ENCODE measurements at places on chromosomes 16 and 17.

- no peaks in the 10 kb centered on the region for H3K27me3 ChIP-seq
- H3K36me3 ChIP-seq, result no peaks in the 10 kb centered on the region
- DNase-seq, result no peak
- H3K4me3 ChIP-seq, result no peak overlapping the region
These were observed 37.7 kb upstream of the DYNLRB2 start for GRCh38 chr16:80503107-80503506.

DNA sequence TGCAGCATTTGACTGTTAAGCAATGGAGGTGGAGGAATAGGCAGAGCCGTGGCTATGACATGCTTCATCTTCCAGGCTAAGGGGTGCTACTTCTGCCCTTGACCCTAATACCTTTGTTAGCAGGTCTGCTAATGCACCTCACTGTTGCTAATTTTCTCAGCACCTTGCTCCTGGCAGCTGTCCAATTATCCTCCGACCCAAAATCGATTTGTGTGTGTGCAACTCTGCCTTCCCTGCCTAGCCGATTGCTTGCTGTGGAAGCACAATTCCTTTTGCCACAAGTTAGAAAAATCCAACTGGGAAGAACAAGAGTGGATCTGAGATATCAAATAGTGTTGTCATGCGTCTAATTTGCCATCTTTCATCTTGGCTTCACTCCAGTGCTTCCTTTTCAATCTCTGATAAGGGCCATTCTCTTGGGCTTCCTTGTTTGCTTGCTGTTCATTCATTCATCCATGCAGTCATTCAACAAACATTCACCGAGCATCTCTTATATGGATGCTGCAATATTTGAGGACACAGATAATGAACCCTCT is 422.8 kb downstream of the RBFOX1 start:
- no peak overlapping the region for H3K27ac ChIP-seq
- H3K27me3 ChIP-seq, result no peaks in the 10 kb centered on the region
- DNase-seq, result no peak

DNA sequence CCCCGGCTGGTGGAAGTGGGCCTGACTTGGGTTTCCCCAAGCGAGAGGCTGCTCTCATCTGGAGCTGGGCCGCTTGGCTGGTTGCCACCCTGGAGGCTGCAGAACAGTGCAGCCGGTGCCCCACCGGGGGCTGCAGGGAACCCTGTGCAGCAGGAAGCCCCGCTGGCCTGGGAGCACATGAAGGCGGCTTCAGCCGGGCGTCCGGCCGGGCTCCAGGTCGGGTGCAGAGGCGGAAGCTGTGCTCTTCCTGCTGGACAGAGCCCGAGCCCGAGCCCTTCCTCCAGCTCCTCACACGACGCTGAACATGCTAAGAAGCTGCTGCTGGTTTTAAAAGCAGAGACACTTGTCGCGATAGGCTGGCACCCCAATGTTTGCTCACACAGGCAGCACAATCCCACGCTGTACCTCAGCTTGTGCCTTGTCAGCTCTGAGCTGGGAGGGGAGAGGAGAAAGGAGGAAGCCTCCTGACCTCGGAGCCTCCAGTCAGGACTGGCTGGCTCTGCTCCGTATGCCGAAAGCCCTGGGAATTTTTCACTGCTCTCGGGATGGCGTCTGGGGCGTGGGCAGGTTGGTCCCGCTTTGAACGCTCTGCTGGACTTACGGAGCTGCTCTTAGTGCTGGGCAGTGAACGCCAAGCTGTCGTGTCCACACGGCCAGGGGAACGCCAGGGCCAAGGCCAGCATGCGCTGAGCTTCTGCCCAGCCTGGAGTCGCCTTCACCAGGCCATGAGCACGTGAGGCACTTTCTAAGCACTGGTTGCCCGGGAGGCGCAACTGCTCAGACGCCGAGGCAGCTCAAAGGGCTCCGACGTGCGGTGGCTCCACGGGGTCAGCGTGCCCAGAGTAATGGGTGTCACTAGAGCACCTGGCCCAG is 8.8 kb downstream of the CDK5R1 start:
- H3K4me3 ChIP-seq, result no peak overlapping the region
- peaks cover 5% of the 10 kb centered on the region for H3K4me1 ChIP-seq
- H3K27me3 ChIP-seq, result no peaks in the 10 kb centered on the region
- H3K27ac ChIP-seq, result no peak overlapping the region
- DNase-seq, result no peak

- H3K36me3 ChIP-seq, result no peaks in the 10 kb centered on the region
- peak overlapping the region; percentile 44 for H3K4me3 ChIP-seq
- peaks cover 8% of the 10 kb centered on the region for H3K4me1 ChIP-seq
- DNase-seq, result no peak
These were observed 7.3 kb downstream of the SLC22A31 start for GRCh38 chr16:89192956-89193575.

- H3K4me3 ChIP-seq, result no peak overlapping the region
- no peaks in the 10 kb centered on the region for H3K4me1 ChIP-seq
- no peaks in the 10 kb centered on the region for H3K27me3 ChIP-seq
- H3K27ac ChIP-seq, result no peak overlapping the region
- no peaks in the 10 kb centered on the region for H3K36me3 ChIP-seq
These were observed 64.0 kb downstream of the DYNLRB2 start for GRCh38 chr16:80604600-80605355.

DNA sequence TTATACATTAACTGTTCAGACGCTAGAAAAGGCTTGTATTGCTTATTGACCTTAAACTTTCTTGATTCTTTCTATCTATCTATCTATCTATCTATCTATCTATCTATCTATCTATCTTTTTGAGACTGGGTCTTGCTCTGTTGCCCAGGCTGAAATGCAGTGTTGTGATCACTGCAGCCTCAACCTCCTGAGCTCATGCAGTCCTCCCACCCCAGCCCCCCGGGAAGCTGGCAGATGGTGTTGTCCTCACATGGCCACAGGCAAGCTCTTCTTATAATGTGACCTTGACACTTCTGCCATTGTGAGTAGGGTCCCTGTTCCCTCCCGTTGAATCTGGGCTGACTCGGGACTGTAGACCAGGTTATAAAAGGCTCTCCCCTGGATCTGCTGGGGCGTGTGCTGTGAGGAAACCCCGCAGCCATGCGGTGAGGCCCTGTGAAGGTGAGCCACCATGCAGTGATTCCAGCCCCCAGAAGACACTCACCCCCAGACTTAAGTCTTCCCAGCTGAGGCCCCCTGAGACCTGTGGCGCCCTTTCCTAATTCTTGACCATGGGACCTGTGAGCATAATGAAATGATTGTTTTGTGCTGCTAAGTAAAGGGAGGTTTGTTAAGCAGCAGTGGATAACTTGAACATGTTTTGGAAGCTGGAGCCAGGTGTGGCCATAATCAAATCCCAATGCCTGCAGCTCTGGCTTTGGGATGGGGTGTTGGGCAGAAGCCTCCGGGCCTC is 54.3 kb downstream of the RPTOR start:
- no peaks in the 10 kb centered on the region for H3K27me3 ChIP-seq
- no peak for DNase-seq
- H3K27ac ChIP-seq, result no peak overlapping the region
- H3K4me3 ChIP-seq, result no peak overlapping the region
- H3K4me1 ChIP-seq, result peaks cover 3% of the 10 kb centered on the region

DNA sequence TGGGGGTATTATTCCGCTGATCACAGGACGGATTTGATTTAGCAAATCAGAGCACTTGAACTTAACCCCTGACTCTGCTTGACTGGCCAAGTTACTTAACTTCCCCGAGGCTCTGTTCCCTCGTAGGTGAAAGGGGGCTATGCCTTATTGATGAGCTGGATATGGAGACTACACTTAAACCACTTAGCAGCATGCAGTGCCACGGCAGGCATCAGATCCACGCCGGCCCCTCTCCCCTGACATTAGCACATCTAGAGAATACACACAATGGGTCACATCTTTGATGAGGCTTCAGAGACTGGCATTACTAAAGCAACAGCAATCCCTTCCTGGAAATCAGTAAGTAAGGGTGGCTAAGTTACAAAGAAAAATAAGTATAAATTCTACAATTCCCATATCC is 71.0 kb downstream of the ABCC12 start:
- H3K27ac ChIP-seq, result no peak overlapping the region
- H3K4me3 ChIP-seq, result no peak overlapping the region
- DNase-seq, result no peak
- H3K36me3 ChIP-seq, result no peaks in the 10 kb centered on the region

DNA sequence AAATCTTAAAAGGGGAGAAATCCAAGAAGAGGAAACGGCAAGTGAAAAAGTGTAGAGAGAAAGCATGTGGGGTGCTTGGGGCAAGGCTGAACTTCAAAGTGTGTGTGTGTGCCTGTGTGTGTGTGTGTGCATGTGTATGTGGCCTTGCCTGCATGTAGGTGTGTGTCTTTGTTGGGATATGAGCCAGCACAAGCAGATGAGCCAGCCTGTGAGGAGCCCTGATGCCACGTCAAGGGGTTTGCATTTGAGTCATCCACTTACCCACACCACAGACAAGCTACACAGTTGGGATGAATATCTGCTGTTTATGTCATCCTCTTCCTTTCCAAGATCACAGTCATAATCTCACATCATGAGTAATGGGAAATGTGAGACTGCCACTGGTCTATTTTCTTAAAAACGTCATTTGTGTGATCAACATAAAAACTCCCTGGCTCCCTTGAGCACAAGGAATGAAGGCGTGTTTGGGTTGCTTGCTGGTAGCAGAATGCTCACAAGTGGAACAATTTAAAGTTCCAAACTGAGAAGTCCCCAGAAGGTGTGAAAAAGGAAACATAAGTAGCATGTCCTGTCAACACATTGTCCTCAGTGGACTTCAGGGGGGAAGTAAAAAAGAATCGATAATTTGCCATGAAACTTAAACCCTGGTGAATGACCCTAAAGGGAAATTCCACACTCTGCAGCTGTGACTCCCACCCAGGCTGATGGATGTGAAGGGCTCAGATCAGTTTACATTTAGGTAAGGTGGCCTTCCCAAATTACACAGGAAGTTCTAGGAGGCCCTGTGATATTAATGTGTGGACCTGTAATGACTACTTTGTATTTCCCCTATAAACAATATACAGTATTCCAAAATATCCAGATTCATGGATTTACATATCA is 14.7 kb downstream of the KCTD19 start:
- H3K4me1 ChIP-seq, result no peaks in the 10 kb centered on the region
- H3K27ac ChIP-seq, result no peak overlapping the region
- no peak for DNase-seq
- no peaks in the 10 kb centered on the region for H3K36me3 ChIP-seq

- H3K4me3 ChIP-seq, result no peak overlapping the region
- no peaks in the 10 kb centered on the region for H3K36me3 ChIP-seq
- DNase-seq, result no peak
- no peaks in the 10 kb centered on the region for H3K4me1 ChIP-seq
- H3K27me3 ChIP-seq, result no peaks in the 10 kb centered on the region
- no peak overlapping the region for H3K27ac ChIP-seq
These were observed 9.8 kb downstream of the CDC6 start for GRCh38 chr17:40297511-40297910.

DNA sequence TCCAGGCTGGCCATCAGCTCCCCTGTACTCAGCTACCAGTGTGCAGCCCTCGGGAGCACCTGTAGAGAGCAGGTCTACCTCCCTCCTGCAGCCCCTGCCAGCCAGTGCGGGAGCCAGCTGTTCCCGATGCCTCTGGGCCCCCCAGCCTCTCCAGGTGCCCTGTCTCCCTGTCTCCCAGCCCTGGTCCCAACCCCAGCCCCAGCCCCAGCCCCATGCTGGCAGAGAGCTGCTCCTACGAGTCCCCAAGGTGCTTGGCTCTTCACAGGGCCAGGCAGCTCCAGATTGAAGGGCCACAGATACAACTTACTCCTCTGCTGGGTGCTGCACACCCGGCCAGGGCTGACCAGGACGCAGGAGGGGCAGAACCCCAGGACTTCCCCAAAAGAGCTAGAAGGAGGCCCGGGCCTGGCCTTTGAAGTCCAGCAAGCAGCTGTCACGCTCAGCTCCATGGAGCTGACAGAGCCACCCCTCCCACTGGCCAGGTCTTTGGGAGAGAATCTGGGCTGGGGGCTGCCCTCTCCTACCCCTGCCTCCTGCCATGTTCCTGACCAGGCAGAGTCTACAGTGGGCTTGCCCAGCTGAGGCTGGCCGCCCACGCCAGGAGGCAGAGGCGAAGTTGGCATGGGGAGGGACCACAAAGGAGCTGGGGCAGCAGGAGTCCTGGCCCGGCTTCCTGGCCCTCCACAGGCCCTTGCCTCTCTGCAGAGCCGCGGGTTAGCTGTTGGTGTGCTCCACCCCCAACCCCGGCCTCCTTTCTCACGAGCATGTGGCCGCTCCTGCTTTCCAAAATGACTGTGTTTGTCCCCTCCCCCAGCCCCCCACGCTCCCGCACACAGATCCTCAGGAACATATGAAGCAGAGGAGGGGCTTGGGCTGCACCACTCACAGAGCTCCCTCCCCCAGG is 9.5 kb upstream of the ADAM11 start:
- no peak for DNase-seq
- no peaks in the 10 kb centered on the region for H3K36me3 ChIP-seq
- H3K27ac ChIP-seq, result no peak overlapping the region

- H3K4me1 ChIP-seq, result peaks cover 18% of the 10 kb centered on the region
- H3K27ac ChIP-seq, result peak overlapping the region; percentile 68
- H3K36me3 ChIP-seq, result no peaks in the 10 kb centered on the region
- H3K27me3 ChIP-seq, result peaks cover 7% of the 10 kb centered on the region
These were observed 28.6 kb upstream of the ITGA3 start for GRCh38 chr17:50027172-50027880.

DNA sequence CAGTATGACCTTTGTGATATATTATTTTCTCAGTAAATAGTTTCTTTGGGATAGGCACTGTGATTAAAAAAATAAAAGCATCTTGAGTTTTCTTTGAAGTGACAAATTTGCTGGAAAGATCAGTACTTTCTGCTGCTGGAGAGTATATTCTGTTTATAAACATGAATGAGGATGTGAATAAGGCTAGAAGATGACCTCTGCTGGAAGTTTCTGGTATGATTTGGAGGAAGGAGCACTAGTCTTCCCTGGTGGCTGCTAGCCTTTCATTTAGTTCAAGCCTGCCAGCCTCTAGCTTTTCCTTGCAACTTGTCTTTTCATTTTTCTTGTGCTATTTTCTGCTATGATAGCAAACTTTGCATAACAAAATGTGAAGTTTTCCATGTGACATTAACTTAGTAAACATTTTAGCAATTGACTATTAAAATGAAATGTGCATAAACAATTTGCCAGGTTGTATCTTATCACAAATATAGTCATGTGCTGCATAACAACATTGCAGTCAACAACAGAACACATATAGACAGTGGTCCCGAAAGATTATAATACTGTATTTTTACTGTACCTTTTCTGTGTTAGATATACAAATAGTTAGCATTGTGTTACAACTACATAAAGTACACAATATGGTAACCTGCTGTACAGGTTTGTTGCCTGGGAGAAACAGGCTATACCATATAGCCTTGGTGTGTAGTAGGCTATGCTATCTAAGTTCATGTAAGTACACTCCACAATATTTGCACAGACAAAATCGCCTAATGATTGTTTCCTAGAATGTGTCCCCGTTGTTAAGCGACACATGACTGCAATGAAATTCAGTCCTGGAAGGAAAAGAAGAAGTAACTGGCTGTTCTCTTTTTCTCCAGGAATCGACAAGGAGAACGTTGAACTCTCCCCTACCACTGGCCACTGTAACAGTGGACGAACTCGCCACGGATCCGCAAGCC is 18.1 kb upstream of the RAB11FIP4 start:
- no peak for DNase-seq
- H3K27ac ChIP-seq, result no peak overlapping the region

- H3K27ac ChIP-seq, result no peak overlapping the region
- H3K27me3 ChIP-seq, result no peaks in the 10 kb centered on the region
- DNase-seq, result no peak
These were observed 16.4 kb downstream of the PLCD3 start for GRCh38 chr17:45115871-45116270.

GRCh38 chr16:66948134-66948836 is 12.8 kb upstream of the CES3 start:
- DNase-seq, result no peak
- peaks cover 14% of the 10 kb centered on the region for H3K4me1 ChIP-seq
- H3K4me3 ChIP-seq, result peak overlapping the region; percentile 55
- peaks cover 9% of the 10 kb centered on the region for H3K36me3 ChIP-seq

GRCh38 chr16:86099326-86099725 is 200.4 kb downstream of the IRF8 start:
- no peak overlapping the region for H3K27ac ChIP-seq
- H3K27me3 ChIP-seq, result no peaks in the 10 kb centered on the region
- DNase-seq, result no peak
- H3K4me3 ChIP-seq, result no peak overlapping the region
- peaks cover 10% of the 10 kb centered on the region for H3K4me1 ChIP-seq

Data from esophagus squamous epithelium (tissue), 5 donors.